ENCODE measurements at places on chromosomes 16 and 17. TPM values are rescaled to one million over a fixed set of nuclear protein-coding genes. Genes with fewer than 3 reads are reported as not detected.

C16orf96 gene
- polyA plus RNA-seq = 0.03 TPM

TMEM256 gene
- 247 TPM for polyA plus RNA-seq

DHRS7C gene
- not detected for polyA plus RNA-seq

GLIS2 gene
- 14.8 TPM for polyA plus RNA-seq

RGS11 gene
- polyA plus RNA-seq = 5.6 TPM

WDR45B gene
- polyA plus RNA-seq = 39.6 TPM

CX3CL1 gene
- polyA plus RNA-seq = 58.6 TPM

COPZ2 gene
- polyA plus RNA-seq = 6.2 TPM

Data from lung (tissue), 17 donors.